ENCODE measurements at places on chromosomes 12 and 14.

DNA sequence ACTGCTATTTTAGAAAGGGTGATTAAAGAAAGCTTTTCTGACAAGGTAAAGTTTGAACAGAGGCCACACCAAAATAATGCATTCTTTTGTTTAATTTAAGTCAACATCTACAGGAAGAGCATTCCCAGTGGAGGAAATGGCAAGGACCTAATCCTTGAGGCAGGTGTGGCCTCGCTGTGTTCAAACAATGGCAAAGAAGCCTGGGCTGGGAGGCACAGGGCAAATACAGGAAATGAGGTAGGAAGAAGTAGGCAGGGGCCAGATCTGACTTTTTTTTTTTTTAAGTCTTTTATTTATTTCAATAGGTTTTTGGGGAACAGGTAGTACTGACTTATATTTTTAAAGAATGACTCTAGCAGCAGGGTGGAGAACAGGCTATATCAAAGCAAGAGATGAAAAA lies 53.5 kb downstream of the ARMH4 start:
- DNase-seq, result peak; percentile 60
- H3K4me3 ChIP-seq, result no peak overlapping the region
- no peaks in the 10 kb centered on the region for H3K4me1 ChIP-seq
- H3K27me3 ChIP-seq, result no peaks in the 10 kb centered on the region
- H3K36me3 ChIP-seq, result no peaks in the 10 kb centered on the region

DNA sequence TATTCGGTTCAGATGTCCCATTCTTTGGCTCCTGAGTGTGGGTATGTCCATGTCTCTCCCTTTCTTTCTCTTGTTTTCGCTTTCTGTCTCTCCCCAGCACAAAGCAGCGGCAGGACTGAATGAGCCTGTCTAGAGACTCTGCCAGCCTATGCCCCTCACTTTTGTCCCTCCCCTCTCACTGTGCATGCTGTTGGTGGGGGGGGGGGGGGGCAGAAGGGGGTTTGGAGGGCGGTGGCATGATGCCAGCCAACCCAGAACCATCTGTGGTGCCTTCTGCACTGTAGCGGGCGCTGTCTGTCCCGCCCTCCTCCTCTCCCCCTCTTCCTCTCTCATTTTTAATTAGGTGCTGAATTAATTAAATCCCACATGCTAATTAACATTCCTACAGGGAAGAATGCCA lies 17.7 kb downstream of the NGDN start:
- H3K36me3 ChIP-seq, result no peaks in the 10 kb centered on the region
- H3K4me3 ChIP-seq, result no peak overlapping the region
- H3K4me1 ChIP-seq, result peaks cover 44% of the 10 kb centered on the region
- H3K27ac ChIP-seq, result 0 out of 2 replicates have a peak overlapping the region, but pooled peaks have one; percentile 41

GRCh38 chr14:54584097-54584496 lies 17.2 kb downstream of the SAMD4A start:
- H3K27ac ChIP-seq, result no peak overlapping the region
- no peaks in the 10 kb centered on the region for H3K27me3 ChIP-seq
- no peak overlapping the region for H3K4me3 ChIP-seq
- H3K4me1 ChIP-seq, result no peaks in the 10 kb centered on the region
- no peaks in the 10 kb centered on the region for H3K36me3 ChIP-seq
- no peak for DNase-seq

GRCh38 chr12:106303202-106303820 lies 778 bp downstream of the TCP11L2 start:
- H3K27me3 ChIP-seq, result no peaks in the 10 kb centered on the region
- peak; percentile 92 for DNase-seq
- no peaks in the 10 kb centered on the region for H3K36me3 ChIP-seq
- H3K27ac ChIP-seq, result no peak overlapping the region

DNA sequence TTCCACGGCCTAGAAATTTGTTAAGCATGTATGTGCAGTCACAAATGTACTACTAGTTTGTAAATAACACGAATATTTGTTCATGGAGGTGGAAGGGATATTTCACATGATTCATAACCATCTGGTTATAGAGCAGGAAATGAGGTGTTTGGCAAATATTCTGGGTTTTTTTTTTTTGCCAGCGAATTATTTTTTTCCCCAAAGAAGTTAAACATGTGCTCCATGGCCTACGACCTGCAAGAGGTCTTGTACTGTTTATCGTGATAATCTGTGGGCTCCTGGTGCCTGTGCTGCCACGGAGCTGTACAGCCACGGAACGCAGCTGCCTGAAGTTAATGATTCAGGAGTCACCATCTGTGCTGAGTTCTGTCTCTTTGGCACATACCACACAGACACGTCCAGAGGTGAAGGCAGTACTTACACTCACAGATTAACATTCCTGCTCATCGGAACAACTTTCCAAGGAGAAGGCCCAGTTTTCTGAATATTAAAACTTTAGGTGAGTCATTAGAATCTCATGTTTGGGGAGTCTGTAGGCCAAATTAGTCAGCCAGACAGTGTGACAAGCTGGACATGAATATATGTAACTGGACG lies 156.3 kb downstream of the TMX1 start:
- no peak overlapping the region for H3K27ac ChIP-seq
- H3K4me3 ChIP-seq, result no peak overlapping the region
- H3K4me1 ChIP-seq, result peaks cover 15% of the 10 kb centered on the region

All from GM23338 (cell line).